ENCODE measurements at places on chromosomes 1 and 21.
A peak's percentile ranks its signal among the peaks of the same experiment; 100 is the strongest.

- no peak for DNase-seq
Measured at GRCh38 chr1:171219346-171220080, 28.8 kb upstream of the FMO1 start.

GRCh38 chr1:17776426-17776825 is 21.3 kb downstream of the ACTL8 start:
- no peak for DNase-seq

DNA sequence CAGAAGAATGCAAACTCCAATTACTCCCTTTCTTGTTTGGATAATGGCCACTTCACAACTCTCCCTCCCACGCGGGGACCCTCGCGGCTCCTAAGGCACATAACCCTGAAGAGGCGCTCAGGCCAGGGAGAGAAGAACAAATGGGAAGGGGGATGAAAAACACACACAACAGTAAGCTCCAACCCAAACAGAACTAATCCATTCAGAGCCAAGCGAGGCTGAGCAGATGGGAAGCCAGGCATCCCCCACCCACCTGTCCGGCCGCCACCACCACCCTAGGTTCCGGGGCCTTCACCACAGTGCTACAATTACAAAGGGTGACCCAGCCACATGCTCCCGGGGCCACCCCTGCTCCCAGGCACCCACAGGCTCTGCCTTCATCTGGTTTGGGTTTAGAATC is 101.5 kb downstream of the MRPL37 start:
- no peak for DNase-seq

- no peak for DNase-seq
Measured at GRCh38 chr21:45109831-45110492, 35.6 kb downstream of the ADARB1 start.

DNA sequence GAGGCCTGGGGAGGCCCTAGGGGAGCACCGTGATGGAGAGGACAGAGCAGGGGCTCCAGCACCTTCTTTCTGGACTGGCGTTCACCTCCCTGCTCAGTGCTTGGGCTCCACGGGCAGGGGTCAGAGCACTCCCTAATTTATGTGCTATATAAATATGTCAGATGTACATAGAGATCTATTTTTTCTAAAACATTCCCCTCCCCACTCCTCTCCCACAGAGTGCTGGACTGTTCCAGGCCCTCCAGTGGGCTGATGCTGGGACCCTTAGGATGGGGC is 5.2 kb downstream of the ELF3 start:
- no peak for DNase-seq

DNA sequence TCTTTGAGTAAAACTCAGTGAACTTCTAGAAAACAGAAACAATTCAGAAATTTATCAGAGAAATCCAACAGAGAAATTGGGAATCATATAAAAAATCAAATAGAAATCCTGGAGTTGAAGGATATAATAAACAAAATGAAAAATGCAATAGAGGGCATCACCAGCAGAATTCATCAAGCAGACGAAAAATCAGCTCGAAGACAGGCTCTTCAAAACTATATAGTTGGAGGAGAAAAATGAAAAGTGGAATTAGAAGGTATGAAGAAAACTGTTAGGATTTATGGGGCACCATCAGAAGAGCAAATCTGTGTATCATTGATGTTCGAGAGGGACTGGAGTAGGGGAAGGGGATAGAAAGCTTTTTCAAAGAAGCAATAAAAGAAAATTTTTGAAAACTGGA is 121.5 kb upstream of the GPR52 start:
- DNase-seq = no peak

DNA sequence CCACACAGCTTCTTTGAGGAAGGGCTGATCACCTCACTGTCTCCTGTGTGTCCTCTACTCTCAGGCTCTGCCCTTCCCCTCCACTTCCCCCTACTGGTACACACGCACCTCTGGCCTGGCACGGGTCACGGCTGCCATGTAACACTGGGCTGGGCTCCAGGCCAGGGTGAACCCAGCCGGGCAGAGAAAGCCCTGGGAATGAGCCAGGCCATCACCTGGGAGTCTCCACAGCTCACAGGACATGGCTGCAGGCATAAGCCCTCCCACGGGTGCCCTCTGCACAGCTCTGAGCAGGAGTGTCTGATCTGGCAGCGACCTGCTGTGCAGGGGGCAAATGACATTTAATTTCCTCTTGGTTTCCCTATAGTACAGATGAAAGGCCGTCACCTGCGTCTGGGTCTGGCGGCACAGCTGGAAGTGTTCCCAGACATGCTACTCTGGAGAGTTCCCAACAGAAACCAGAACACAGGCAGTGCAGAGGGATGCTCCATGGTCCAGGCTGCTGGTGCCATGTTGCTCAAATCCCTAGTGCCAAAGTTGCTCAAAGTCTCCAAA is 61.2 kb downstream of the ERI3 start:
- DNase-seq = no peak

GRCh38 chr1:196774175-196774574 is 465 bp upstream of the CFHR3 start:
- DNase-seq = no peak

- DNase-seq = no peak
Measured at GRCh38 chr1:243179720-243180119, 75.4 kb downstream of the CEP170 start.

DNA sequence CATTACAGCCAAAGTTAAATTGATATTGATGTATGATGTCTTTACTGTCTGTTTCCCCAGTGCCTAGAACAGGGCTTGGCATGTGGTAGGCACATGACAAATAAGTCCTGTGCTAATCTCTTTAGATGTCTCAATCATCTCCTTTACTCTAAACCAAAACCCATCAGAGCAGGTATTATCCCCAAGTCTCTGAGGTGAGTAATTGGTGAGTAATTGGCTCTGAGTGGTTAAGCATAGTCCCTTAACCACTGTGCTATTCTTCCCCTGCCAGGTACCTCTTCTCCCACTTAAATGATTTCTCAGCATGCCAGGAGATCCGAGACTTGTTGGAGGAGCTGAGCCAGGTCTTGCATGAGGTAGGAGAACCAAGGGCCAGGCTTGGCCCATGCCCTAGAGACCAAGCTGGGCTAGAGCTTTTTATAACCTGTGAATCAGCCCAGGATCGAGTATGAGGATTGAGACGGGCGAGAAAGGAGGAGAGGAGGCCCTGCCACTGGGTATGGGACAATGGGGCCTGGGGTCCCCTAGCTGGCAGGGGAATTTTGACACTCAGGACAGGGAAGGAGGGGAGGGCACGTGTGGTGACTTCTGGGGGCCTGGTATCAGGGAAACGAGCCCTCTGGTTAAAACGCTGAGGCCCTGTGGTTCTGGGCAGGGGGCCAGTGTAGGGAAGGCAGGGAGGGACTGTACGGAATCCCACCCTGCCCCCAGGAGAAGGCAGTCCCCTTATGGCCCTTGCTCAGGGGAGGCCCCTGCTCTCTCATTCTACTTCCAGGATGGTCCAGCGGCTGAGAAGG is 4.5 kb downstream of the CNKSR1 start:
- no peak for DNase-seq

DNA sequence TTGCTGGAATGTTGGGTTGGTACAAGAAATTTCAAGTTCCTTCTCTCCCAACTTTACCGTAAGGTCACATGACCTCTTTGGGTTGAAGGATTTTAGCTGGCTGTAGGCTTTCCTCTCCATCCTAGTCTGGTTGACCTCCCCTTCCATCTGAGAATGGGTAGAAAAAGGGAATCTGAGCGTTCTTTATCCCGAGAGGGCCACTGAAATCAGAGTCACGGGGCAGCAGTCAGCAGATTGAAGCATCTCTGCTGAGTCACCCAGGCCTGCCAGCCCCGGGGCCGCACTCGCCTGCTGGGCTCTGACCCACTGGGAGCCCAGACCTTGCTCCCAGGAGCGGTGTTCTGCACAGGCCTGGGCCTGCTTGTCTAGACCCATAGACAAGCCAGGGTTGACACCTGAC is 31.0 kb downstream of the TMCC2 start:
- peak; percentile 65 for DNase-seq

DNA sequence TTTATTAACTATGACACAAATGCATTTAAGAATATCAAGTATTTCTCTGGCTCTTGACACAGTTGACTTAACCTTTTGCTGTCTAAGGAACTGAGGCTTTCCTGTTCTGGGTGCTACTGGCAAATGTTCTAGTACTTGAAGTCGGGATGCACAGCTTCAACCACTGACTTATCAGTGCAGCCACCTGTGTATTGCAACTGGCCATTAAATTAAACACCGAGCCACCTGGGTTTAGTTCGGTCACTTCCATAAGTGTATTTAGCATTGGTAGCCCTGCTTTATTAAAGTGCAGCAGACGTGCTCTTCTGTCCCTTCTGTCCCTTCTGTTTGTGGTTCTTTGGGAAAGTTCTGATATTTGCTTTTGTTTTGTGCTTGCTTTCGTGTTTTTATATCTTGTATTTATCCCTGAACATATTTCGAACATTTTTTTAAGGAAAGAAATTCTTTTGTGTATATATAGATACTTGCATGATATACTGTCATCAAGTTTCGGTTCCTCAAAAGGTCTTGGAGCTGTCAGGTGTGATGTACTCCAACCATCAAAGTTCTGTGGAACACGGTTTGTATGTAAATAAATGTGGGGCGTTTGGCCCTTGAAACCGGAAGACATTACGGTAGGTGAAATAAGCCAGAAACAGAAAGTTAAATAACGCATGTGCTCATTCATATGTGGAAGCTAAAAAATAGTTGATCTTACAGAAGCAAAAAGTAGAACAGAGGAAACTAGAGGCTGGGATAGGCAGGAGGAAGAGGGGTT is 297.9 kb upstream of the GREM2 start:
- DNase-seq = no peak

DNA sequence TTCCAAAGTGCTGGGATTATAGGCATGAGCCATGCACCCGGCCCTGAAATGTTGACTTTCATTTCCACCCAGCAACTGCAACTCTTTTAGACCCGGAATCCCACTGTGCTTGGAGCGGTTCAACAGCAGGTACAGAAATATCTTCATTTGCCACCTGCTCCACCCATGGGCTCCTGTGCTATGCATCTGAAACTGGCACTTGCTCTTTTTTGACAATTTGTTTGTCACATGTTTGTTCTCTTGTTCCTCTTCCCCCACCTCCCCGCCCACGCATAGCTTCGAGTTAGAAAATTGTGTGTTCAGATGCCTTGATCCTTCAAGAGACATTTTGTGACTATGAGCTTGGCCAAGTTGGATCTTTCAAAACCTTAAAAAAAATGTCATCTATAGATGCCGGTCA is 2.4 kb upstream of the IFNLR1 start:
- DNase-seq = no peak

- peak; percentile 77 for DNase-seq
Measured at GRCh38 chr1:205210756-205211168, 740 bp downstream of the DSTYK start.

- no peak for DNase-seq
Measured at GRCh38 chr1:25355841-25356395, 17.8 kb downstream of the TMEM50A start.

DNA sequence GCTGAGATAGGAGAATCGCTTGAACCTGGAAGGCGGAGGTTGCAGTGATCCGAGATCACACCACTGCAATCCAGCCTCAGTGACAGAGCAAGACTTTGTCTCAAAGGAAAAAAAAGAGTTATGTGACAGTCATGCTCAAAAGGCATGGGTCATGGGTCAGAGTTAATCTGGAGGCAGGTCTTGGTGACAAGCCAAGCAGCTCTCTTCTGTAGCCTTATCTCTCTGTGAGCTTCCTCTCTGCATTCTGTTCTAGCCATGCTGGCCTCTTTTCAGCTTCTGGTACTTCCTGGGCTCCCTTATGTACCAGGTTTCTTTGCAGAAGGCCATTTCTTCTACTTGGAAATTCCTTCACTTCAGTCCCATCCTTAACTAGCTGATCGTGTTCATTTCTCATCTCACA is 63.6 kb downstream of the NGF start:
- no peak for DNase-seq

GRCh38 chr1:5389101-5389885 is 602.9 kb downstream of the NPHP4 start:
- DNase-seq = no peak

DNA sequence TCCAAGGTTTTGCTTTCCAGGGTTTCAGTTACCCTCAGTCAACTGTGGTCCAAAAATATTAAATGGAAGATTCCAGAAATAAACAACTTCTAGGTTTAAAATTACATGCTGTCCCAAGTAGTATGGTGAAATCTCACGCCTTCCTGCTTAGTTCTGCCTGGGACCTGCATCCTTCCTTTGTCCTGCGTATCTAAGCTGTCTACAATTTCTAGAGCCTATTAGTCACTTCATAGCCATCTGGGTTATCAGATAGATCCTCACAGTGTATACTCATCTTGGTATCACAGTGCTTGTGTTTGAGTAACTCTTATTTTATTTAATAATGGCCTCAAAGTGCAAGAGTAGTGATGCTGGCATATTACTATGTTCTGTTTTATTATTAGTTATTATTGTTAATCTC is 157.7 kb downstream of the ROR1 start:
- no peak for DNase-seq

All from C1 segment of cervical spinal cord (tissue), 14 donors.